SJSA1 (cell line): ENCODE measurements at places on chromosomes 5 and 9. TPM values are rescaled to one million over a fixed set of nuclear protein-coding genes. Genes with fewer than 3 reads are reported as not detected.

GRCh38 chr9:132030626-132031325 lies 48.9 kb downstream of the MED27 start:
- no peak overlapping the region for H3K4me3 ChIP-seq
- no peak for DNase-seq
- no peak overlapping the region for H3K27ac ChIP-seq
- no peaks in the 10 kb centered on the region for H3K36me3 ChIP-seq
- peaks cover 20% of the 10 kb centered on the region for H3K4me1 ChIP-seq

GRCh38 chr9:71675105-71675856 lies 93.0 kb downstream of the CEMIP2 start:
- no peak overlapping the region for H3K4me3 ChIP-seq
- no peak overlapping the region for H3K27ac ChIP-seq
- H3K36me3 ChIP-seq, result no peaks in the 10 kb centered on the region
- H3K27me3 ChIP-seq, result no peaks in the 10 kb centered on the region
- peaks cover 27% of the 10 kb centered on the region for H3K4me1 ChIP-seq

DNA sequence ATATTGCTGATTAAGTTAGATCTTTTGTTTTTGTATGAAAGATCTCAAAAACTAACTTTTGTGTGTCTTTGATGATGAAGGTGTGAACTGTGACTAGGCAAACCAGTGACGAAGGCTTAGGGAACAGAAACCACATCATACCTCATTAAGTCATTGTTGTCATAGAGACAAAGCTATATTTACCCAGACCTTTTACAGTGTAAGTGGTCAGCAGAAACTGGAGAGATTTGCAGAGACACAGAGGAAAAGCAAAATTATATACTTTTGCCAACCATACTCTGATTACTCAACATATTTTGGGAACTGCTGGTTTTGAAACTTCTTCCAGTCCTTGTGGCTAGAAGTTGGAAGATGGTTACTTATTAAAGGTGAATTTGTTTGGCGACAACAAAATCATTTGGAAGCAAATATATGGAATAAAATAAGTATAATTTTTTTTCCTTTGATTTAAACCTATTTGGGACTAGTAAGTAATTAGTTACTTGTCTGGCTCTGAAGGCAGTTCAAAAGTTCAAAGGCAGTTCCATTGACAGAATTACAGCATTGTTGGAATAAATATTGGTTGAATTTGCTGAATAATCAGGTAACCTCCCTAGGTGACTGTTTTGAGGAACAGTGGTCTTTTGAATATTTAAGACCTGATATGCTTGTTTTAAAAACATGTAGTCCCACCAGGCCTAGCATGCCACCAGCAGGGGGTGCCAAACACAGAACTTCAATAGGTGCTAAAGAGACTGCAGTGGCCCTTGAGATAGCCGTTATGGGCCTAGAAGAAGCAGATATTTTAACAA lies 103.8 kb downstream of the RPS23 start:
- H3K27me3 ChIP-seq, result no peaks in the 10 kb centered on the region
- no peak overlapping the region for H3K27ac ChIP-seq
- peak; percentile 18 for DNase-seq
- no peak overlapping the region for H3K4me3 ChIP-seq
- H3K36me3 ChIP-seq, result no peaks in the 10 kb centered on the region
- H3K4me1 ChIP-seq, result no peaks in the 10 kb centered on the region

GRCh38 chr5:10801931-10802666 lies 41.1 kb upstream of the DAP start:
- H3K27me3 ChIP-seq, result no peaks in the 10 kb centered on the region; the same call in 1 of the 2 replicates
- H3K27ac ChIP-seq, result no peak overlapping the region
- DNase-seq, result no peak
- H3K4me1 ChIP-seq, result 0 out of 2 replicates have a peak, but pooled peaks cover 3% of the 10 kb centered on the region

GRCh38 chr9:31837211-31837610 lies 547.2 kb upstream of the ACO1 start:
- DNase-seq, result no peak
- no peak overlapping the region for H3K27ac ChIP-seq
- H3K36me3 ChIP-seq, result no peaks in the 10 kb centered on the region
- H3K4me1 ChIP-seq, result no peaks in the 10 kb centered on the region

GRCh38 chr9:117704024-117704575 lies at the start of gene TLR4:
TLR4 (plus strand) TSS chr9:117704403; CDS start chr9:117704473, 70 bp downstream.
- H3K36me3 ChIP-seq, result peaks cover 18% of the 10 kb centered on the region
- no peaks in the 10 kb centered on the region for H3K27me3 ChIP-seq
- peak within 1 kb of the TSS; percentile 83 for H3K27ac ChIP-seq
- H3K4me3 ChIP-seq, result peak within 1 kb of the TSS; percentile 40
- DNase-seq, result peak; percentile 84

- H3K4me3 ChIP-seq, result no peak overlapping the region
- no peaks in the 10 kb centered on the region for H3K27me3 ChIP-seq
- H3K27ac ChIP-seq, result no peak overlapping the region
These were observed 26.1 kb upstream of the CKMT2 start for GRCh38 chr5:81207009-81207408.

DNA sequence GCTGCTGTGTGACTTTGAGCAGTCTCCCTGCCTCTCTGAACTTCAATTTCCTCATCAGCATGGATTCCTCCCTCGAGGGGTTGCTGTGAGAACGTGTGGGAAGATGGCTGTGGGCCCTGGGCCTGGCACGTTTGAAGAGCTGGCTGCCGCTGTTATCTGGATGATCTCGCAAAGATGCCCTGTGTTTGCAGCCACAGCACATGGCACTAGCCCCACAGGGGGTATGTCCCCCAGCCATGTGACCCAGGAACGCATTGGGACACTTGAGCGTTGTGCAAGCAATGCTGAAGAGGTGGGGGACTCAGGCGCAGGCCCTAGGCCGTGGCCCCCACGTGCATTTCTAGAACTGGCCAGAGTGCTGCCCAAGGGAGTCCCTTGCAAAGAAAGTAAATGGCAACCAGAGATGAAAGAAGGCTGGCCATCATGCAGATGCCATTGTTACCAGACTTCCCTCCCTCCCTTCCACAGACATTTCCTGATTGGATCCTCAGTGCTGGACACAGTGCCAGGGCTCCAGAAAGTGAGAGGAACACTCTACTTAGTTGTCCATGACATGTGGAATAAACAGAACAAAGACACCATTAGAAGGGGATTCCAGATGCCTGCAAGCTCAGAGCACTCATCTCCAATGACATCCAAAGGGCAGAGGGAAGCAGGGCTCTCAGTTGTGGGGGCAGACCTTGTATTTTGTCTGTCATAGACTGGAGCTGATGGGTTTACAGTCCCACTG lies 65.1 kb upstream of the NEURL1B start:
- H3K27ac ChIP-seq, result no peak overlapping the region
- H3K27me3 ChIP-seq, result no peaks in the 10 kb centered on the region
- H3K4me3 ChIP-seq, result no peak overlapping the region
- H3K4me1 ChIP-seq, result no peaks in the 10 kb centered on the region
- no peaks in the 10 kb centered on the region for H3K36me3 ChIP-seq

GRCh38 chr5:85428426-85428934 lies 1043.8 kb upstream of the EDIL3 start:
- H3K4me1 ChIP-seq, result no peaks in the 10 kb centered on the region
- no peak overlapping the region for H3K27ac ChIP-seq
- H3K4me3 ChIP-seq, result no peak overlapping the region
- no peaks in the 10 kb centered on the region for H3K36me3 ChIP-seq
- no peaks in the 10 kb centered on the region for H3K27me3 ChIP-seq
- DNase-seq, result no peak

NADK2 gene
- 14.3 and 22.2 TPM in 2 replicates for total RNA-seq

UNC5A gene
- total RNA-seq, result not detected in 2 replicates

PCDHGB4 gene
- total RNA-seq, result 0.09 and 0.18 TPM in 2 replicates

ABLIM3 gene
- 24.1 and 32.8 TPM in 2 replicates for total RNA-seq

NKD2 gene
- total RNA-seq, result 0.37 TPM in 1 of 2 replicates, not detected in the other

HMMR gene
- 117 and 119 TPM in 2 replicates for total RNA-seq

MYOZ3 gene
- 0.82 TPM in 1 of 2 replicates, not detected in the other for total RNA-seq

SYK gene
- not detected in 2 replicates for total RNA-seq

ROPN1L gene
- total RNA-seq, result 2.9 and 3.0 TPM in 2 replicates

CER1 gene
- not detected in 2 replicates for total RNA-seq
